ENCODE measurements at places on chromosomes 7 and 10.

GRCh38 chr10:71616817-71617654, 102.5 kb downstream of the C10orf105 start:
- H3K4me3 ChIP-seq: no peak overlapping the region
- H3K4me1 ChIP-seq: peaks cover 20% of the 10 kb centered on the region
- no peaks in the 10 kb centered on the region for H3K36me3 ChIP-seq
- DNase-seq: no peak
- no peak overlapping the region for H3K27ac ChIP-seq

DNA sequence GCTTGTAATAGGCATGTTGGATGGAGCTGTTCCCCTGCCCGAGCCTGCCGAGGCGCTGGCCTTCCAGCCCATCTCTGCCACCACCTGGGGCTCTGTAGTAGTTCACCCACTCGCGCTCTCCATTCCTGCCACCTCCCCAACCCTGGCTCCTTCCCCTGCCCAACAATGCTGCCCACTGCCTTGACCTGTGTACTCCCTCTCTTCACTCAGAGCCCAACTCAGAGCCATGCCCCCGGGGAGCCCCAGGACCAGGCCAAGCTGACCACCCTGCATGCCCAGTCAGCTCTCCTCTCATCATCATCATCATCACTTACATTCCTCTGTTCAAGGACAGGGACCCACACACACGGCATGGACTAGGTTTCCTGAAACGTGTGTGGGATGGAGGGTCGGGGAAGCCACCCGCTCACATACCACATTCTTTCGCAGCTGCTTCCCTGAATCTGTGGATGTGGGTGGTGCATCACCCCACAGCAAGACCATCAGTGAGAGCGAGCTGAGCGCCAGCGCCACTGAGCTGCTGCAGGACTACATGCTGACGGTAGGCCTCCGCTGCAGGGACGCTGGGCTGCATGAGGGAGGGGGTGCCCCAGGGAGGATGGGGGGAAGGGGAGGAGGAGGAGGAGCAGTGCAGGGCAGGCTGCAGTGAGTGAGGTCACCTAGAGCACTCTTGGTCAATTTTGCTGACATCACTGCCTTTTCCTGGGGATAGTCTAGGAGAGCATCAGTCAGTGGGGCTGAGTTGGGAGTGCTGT, 15.6 kb downstream of the NACAD start:
- H3K4me1 ChIP-seq: peaks cover 5% of the 10 kb centered on the region
- peaks cover 96% of the 10 kb centered on the region for H3K36me3 ChIP-seq
- H3K27me3 ChIP-seq: no peaks in the 10 kb centered on the region
- H3K27ac ChIP-seq: no peak overlapping the region
- H3K4me3 ChIP-seq: no peak overlapping the region

- H3K4me1 ChIP-seq: no peaks in the 10 kb centered on the region
- no peaks in the 10 kb centered on the region for H3K27me3 ChIP-seq
- H3K36me3 ChIP-seq: no peaks in the 10 kb centered on the region
These were observed 149.1 kb downstream of the GRID1 start for GRCh38 chr10:86217371-86218080.

DNA sequence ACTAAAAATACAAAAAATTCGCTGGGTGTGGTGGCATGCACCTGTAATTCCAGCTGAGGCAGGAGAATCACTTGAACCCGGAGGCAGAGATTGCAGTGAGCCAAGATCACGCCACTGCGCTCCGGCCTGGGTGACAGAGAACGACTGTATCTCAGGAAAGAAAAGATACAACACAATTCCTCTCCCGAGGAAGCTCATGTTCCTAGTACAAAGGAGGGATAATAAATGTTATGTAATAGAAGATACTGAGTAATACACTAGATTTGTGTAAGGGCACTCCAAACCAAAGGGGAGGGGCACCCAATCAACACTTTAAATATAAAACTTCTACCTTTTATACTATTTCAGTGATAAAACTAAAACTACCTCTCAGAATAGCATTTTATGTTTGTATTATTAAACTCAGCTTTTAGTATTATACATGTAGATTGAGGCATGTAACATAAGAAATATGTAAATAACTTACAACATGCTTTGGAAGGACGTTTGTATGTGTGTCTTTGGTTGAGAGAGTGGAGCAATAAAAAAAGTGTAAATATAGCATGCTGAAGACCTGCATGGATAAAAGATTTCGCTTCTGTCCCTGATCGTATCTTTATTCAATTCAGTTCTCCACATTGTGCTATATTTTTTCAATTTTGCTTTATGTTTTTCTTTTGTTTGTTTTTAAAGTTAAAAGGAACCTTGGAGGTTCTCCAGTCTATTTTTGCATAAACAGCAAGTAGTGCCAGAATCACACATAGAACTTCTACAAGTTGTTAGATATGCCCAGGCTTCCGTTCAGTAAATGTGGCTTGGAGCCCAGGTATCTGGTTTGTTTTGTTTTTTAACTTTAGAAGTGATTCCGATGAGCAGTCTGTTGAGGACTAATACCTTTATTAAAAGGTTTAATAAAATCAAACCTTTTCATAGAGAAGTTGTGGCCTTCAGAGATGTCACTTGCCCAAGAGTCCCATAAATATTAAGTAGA, 71.9 kb downstream of the WAC start:
- no peak for DNase-seq
- no peaks in the 10 kb centered on the region for H3K27me3 ChIP-seq
- H3K27ac ChIP-seq: no peak overlapping the region
- no peak overlapping the region for H3K4me3 ChIP-seq
- peaks cover 17% of the 10 kb centered on the region for H3K4me1 ChIP-seq

DNA sequence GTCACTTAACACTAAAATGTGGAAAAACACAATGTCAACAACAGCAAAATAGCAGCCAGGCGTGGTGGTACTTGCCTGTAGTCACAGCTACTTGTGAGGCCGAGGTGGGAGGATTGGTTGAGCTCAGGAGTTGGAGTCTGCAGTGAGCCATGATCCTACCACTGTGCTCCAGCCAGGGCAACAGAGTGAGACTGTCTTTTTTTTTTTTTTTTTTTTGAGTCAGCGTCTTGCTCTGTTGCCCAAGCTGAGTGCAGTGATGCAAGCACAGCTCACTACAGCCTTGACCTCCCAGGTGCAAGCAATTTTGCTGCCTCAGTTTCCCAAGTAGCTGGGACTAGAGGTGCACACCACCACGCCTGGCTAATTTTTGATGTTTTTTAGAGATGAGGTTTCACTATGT, 6.1 kb downstream of the KCTD7 start:
- H3K4me3 ChIP-seq: no peak overlapping the region
- no peaks in the 10 kb centered on the region for H3K27me3 ChIP-seq
- peaks cover 32% of the 10 kb centered on the region for H3K36me3 ChIP-seq
- no peak for DNase-seq

DNA sequence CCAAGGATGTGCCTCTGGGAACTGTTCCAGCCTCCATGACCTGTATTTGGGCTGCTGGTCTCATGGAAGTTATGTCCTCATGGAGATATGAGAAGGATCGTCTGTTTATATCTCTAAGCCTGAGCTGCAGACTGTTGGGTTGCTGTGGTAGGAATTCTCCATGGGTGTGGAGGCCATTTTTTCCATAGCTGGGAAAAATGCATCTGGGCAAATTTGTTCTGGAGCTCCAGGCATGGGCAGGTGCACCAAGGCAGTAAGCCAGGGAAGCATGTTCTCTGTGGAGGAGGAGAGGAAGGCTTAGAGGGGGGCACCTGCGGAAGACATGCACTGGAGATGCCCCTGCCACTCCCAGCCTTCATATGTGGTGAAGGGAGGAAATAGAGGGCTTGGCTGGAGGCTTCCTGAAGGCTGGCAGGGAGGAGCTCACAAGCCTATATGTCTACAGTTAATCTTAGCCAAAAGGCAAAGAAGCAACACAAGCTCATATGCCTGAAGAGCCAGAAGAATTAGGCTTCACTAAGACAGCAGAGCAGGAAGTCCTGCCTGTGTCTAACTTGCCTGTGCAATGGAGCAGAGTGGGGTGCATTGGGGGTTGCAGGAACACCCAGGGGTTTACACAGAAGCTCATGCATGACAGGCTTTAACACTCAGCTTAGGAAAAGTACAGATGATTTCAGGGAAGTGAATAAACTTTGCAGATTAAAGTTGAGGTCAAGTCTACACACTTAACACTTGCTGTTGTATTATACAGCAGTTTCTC, 35.1 kb upstream of the CXCL12 start:
- H3K27me3 ChIP-seq: no peaks in the 10 kb centered on the region
- peaks cover 21% of the 10 kb centered on the region for H3K4me1 ChIP-seq
- H3K4me3 ChIP-seq: no peak overlapping the region
- H3K27ac ChIP-seq: no peak overlapping the region
- no peaks in the 10 kb centered on the region for H3K36me3 ChIP-seq

DNA sequence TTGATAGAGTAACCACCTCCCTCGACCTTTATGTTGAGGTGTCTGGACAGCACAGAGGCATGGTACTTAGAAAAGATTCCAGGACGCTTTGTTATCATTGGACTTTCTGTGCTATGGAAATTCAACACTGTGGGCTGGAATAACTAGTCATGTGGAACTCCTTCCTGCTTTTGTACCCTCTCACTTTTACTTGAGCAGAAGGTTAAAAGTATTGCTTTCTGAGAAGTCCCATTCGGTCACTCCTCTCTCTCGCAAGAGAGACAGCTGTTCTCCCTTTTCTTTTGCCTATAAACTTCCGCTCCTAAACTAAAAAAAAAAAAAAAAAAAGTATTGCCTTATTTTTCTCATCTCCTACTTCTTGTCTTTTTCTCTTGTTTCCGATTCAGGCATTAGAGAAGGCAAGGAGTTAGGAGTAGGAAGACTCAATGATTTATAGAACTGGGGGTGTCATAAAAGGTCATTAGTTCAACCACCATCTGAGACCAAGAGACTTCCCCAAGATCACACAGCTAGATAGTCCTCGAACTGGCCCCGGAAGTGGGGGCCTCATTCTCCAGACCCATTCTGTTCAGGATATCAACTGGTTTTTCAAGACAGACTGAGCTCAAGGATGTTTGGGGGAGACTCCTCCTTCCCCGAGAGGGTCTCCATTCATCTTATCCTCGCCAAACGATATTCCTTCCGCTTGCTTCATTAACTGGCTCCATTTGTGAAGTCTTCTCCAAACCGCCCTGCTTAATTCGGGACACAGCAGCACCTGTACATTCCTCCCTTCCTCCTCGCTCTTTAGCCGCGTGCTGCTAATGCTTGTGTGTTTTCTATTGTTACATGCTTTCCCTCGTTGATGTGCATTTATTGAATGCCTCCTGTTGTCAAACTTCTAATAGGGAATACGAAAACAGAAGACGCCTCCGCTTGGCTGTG, 995 bp upstream of the INPP5F start:
- H3K4me3 ChIP-seq: peak overlapping the region; percentile 79
- H3K4me1 ChIP-seq: peaks cover 43% of the 10 kb centered on the region
- peak overlapping the region; percentile 91 for H3K27ac ChIP-seq
- H3K36me3 ChIP-seq: no peaks in the 10 kb centered on the region

Data from suprapubic skin (tissue), 4 donors.